ENCODE measurements at places on chromosomes 6 and 20.
A peak's percentile ranks its signal among the peaks of the same experiment; 100 is the strongest.

DNA sequence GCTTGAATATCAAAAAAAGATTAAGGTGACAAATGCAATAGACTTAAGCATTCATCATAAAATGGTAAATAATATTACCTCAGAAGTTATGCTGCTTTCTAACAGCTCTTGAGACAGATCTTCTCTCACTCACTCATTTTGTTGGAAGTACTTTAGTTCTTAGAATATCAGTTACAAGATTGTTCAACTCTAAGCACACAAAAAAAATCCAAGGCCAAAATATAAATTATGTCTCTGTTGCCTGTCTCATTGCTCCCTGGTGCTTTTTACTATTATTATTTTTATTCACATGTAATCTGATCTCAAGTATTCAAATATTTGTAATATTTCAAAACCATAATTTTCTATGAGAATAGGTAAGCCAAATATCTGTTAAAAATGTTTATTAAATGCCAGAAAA is 259.4 kb upstream of the HSF2 start:
- no peak overlapping the region for H3K27ac ChIP-seq
- H3K27me3 ChIP-seq: no peaks in the 10 kb centered on the region
- no peaks in the 10 kb centered on the region for H3K4me1 ChIP-seq
- H3K36me3 ChIP-seq: no peaks in the 10 kb centered on the region
- DNase-seq: no peak

DNA sequence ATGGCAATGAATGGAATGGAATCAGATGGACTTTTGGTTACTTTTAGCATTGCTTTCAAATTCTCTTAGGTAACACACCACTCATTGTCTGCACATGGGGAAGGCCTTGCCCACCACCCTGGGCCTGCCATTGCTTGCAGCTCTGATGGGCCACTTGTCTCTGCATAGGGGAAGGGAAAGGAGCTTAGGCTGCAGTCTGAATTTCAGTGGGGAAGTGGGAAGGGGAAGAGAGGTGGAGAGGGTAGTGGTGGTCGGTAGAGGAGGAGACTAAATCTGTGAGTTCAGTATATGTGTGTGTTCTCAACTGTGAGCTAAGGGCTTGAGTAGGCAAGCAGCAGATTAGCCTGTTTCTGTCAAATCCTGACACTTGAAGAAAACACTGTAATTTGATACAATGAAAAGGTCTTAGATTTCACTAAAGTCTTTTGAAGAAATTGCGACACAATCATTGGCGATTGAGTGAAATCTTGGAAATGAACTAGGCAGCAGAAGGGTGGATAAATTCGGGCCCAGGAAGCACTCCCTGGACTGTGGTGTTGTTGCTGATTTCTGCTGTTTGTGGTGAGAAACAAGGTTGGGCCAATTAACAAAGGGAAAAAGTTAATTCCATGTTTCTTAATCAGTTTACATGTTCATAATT is 80.6 kb downstream of the OTOR start:
- no peak for DNase-seq
- H3K4me3 ChIP-seq: no peak overlapping the region
- no peak overlapping the region for H3K27ac ChIP-seq
- peaks cover 16% of the 10 kb centered on the region for H3K27me3 ChIP-seq

- H3K36me3 ChIP-seq: no peaks in the 10 kb centered on the region
- peaks cover 75% of the 10 kb centered on the region for H3K27me3 ChIP-seq
- H3K4me1 ChIP-seq: peaks cover 13% of the 10 kb centered on the region
- no peak overlapping the region for H3K4me3 ChIP-seq
- no peak overlapping the region for H3K27ac ChIP-seq
These were observed 92.0 kb downstream of the CD40 start for GRCh38 chr20:46209930-46210671.

DNA sequence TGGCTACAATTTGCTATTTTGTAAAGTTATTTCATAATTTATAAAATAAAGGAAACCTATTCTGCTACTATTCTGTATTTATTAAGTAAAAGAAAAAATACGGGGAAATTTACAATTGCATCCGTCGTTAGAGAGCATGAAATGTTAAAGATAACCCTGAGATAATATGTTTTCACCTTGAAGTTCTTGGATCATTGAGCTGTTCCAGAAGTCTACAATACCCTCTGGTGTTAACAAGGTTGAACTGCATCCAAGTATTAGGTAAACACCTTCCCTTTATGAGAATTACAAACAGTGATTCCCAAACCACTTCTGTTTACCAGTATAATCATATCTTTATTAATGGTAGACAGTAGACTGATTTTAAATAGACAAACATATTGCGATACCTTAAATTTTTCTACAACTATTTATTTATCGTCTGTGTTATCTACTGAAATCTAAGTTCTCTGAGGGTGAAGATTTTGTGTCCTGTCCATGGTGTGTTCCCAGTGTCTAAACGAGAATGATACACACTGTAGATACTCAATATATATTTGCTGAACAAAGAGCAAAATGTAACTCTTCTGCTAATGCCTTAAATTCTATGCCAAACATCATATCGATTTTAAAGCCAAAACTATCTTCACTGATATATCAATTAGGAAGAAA is 28.2 kb downstream of the TBC1D32 start:
- no peak overlapping the region for H3K4me3 ChIP-seq
- no peaks in the 10 kb centered on the region for H3K27me3 ChIP-seq
- H3K36me3 ChIP-seq: peaks cover 2% of the 10 kb centered on the region

- no peaks in the 10 kb centered on the region for H3K4me1 ChIP-seq
- no peak overlapping the region for H3K4me3 ChIP-seq
- H3K27me3 ChIP-seq: no peaks in the 10 kb centered on the region
These were observed 375.7 kb upstream of the MARCKS start for GRCh38 chr6:113481458-113481857.

DNA sequence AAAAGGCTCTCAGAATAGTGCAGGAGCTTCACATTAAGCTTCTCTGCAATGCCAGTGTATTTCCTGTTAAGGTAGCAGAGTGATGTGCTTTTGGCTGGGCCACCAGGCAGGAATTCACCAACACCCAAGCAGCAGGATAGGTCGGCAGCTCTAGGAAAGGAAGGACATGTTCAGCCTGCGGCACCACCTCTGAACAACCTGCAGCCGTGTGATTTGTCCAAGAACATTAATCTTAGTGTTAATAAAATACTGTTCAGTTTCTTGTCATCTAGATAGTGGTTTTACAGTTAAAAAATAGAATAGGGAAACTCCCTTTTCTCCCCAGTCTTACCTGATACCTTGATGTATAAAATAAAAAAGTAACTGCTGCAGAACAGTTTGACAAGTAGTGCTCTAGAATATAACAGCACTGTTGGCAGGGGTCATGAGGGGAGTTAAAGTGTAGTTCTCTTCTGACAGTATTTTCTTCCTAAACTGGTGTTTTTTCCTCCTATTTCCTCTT is 18.8 kb downstream of the ZNF292 start:
- H3K27me3 ChIP-seq: no peaks in the 10 kb centered on the region
- H3K4me1 ChIP-seq: peaks cover 37% of the 10 kb centered on the region
- peak overlapping the region; percentile 35 for H3K27ac ChIP-seq
- no peak overlapping the region for H3K4me3 ChIP-seq
- DNase-seq: no peak

- no peak overlapping the region for H3K27ac ChIP-seq
- no peak overlapping the region for H3K4me3 ChIP-seq
- H3K27me3 ChIP-seq: no peaks in the 10 kb centered on the region
- H3K4me1 ChIP-seq: peaks cover 67% of the 10 kb centered on the region
- H3K36me3 ChIP-seq: peaks cover 71% of the 10 kb centered on the region
These were observed 92.9 kb downstream of the SAMD3 start for GRCh38 chr6:130129762-130130246.

DNA sequence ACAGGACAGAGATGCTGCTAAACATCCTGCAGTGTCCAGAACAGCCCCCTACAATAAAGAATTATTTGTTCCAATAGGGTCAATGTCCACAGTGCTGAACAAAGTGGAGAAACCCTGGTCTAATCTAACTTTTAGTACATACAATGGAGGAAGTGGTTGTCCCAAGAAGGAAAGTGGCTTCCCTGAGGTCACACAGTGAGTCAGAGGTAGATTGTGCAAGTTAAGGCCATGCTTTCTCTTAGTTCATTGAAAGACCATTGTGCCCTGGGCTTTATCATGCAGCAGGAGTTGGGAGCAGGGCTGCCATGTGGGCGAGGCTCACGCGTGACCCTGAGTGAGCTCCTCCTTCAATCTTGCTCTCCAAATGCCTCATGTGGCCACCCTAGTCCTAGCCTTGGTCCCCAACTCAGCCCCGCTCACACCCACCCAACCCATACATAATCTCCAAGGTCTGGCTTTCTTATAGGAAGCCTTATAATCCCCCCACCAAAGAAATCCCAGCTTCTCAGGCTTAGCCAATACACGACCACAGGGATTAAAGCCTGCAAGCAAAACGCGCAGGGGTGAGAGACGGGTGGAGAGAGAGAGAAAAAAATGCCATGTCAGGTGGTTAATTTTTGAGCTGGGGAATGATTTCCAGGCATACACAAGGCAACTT is 19.9 kb downstream of the SLC13A3 start:
- H3K4me1 ChIP-seq: peaks cover 2% of the 10 kb centered on the region
- DNase-seq: no peak

DNA sequence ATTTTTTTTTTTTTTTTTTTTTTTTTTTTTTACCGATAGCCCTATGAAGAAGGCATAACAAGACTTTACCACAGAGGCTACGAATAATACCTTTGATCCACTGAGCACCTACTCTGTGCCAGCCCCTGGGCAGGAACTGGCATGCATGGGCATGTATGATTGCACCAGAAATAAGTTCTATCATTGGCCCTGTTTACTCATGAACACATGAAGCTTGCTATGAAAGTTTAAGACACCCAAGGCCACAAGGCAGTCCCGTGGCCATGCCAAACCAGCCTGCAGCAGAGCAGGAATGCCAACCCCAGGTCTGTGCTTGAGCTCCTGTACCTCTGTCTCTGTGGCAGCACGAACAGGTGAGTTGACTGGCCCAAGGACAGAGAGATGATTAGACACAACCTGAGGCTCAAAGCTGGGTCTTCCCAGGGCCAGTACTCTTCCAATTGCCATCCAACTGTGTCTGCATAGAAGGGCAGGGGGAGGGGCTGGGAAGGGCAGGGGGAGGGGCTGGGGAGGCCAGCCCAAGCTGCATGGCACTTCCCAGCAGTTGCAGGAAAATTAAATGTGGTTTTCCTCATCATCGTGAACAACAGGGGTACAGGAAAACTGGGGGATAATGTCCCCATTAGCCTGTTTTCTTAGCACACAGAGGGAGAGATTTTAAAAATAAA is 63.5 kb downstream of the LRFN2 start:
- H3K4me1 ChIP-seq: peaks cover 6% of the 10 kb centered on the region
- H3K27ac ChIP-seq: no peak overlapping the region
- no peak overlapping the region for H3K4me3 ChIP-seq

DNA sequence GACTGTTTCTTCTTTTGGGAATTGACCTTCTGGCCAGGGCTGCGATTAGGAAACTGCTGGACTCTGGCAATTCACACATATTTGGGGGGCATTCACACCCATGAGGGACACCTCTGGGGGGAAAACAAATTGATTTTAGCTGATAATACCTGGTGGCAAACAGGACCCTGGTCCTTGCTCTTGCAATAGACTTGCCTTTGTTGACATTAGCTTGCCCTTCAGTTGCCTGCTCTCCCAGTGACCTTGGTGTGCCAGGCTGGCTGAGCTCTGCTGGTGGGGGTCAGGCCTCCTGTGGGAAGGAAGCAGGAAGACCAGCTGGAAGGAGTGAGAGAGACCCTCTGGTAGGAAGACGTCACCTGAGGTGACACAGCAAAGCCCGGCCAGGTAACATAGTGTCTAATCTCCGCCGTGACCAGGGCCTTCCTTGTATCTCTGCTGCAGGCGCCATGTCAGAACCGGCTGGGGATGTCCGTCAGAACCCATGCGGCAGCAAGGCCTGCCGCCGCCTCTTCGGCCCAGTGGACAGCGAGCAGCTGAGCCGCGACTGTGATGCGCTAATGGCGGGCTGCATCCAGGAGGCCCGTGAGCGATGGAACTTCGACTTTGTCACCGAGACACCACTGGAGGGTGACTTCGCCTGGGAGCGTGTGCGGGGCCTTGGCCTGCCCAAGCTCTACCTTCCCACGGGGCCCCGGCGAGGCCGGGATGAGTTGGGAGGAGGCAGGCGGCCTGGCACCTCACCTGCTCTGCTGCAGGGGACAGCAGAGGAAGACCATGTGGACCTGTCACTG is 5.3 kb downstream of the CDKN1A start:
- peaks cover 49% of the 10 kb centered on the region for H3K36me3 ChIP-seq
- H3K4me3 ChIP-seq: no peak overlapping the region
- peaks cover 35% of the 10 kb centered on the region for H3K4me1 ChIP-seq
- peaks cover 11% of the 10 kb centered on the region for H3K27me3 ChIP-seq
- DNase-seq: no peak
- peak overlapping the region; percentile 78 for H3K27ac ChIP-seq

DNA sequence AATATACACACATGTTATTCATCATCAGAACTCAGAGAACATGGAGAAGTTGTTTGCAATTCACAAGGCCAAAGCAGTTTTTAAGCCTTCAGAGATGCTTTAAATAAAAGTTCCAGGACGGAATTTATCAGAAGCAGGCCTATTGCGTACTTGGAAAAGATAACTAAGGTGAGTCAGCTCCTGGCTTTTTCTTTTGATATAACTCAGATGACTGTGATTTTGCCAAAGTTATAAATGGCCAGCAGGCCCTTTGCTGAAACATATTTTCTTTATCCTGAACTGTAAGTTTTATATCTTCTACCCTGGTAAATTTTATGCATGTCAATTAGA is 55.0 kb upstream of the PLCB1 start:
- peaks cover 6% of the 10 kb centered on the region for H3K4me1 ChIP-seq
- H3K36me3 ChIP-seq: no peaks in the 10 kb centered on the region
- no peaks in the 10 kb centered on the region for H3K27me3 ChIP-seq
- H3K27ac ChIP-seq: no peak overlapping the region
- DNase-seq: no peak

DNA sequence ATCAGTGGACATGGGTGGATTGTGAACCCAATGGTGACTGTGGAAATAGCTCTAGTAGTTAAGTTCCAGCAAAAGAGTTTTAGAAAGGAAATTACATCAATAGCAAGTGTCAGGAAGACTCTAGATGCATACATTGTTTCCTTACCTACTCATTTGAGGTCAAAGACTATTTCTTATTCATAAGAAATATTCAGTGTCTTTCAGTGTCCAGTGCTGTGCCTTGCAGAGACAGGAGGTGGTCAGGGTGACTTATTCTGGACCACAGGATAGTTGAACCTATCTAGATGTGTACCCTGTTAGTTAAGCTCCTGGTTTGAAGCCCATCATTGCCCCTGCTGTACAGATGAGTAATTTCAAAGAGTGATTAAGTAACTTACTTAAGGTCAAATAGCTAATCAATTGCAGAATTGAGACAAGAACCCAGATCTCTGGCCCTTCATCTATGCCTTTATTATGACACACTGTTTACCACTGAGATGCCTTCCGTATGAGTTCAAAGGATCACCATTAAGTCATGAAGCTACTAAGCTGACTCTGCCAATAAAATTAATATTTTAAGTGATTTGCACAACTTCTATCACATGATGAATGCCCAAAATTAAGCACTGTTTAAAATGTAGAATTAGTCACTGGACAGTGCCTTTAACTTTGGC is 136.1 kb downstream of the PDSS2 start:
- no peak overlapping the region for H3K27ac ChIP-seq
- no peaks in the 10 kb centered on the region for H3K4me1 ChIP-seq
- H3K4me3 ChIP-seq: no peak overlapping the region
- DNase-seq: no peak
- no peaks in the 10 kb centered on the region for H3K27me3 ChIP-seq

GRCh38 chr6:75149240-75149639 is 56.6 kb downstream of the COL12A1 start:
- no peaks in the 10 kb centered on the region for H3K4me1 ChIP-seq
- no peaks in the 10 kb centered on the region for H3K36me3 ChIP-seq
- no peak overlapping the region for H3K4me3 ChIP-seq
- no peak overlapping the region for H3K27ac ChIP-seq
- DNase-seq: no peak

- DNase-seq: no peak
- H3K27me3 ChIP-seq: peaks cover 32% of the 10 kb centered on the region
- H3K36me3 ChIP-seq: peaks cover 11% of the 10 kb centered on the region
- H3K27ac ChIP-seq: no peak overlapping the region
These were observed 11.5 kb downstream of the IL22RA2 start for GRCh38 chr6:137161949-137162348.
